ENCODE measurements at places on chromosomes 12 and 14.

GRCh38 chr12:68290126-68290525, 36.7 kb upstream of the IL22 start:
- DNase-seq, result no peak

DNA sequence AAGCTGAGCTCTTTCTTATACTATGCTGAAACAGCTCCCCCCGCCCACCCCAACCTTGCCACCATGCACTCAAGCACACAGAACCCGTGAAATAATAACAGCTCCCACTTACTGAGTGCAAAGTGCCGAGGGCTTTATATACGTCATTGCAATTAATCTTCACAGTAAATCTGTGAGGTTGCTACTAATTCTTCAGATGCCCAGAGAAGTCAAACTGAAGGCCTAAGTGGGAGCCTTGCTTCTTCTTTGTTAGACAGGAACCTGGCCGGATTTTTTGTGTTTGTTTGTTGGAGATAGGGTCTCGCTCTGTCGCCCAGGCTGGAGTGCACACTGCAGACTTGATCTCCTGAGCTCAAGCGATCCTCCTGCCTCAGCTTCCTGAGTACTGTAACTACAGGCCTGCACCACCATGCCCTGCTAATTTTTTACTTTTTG, 34.0 kb downstream of the VCPKMT start:
- DNase-seq, result no peak

- DNase-seq, result no peak
Measured at GRCh38 chr12:104956870-104957718, 996 bp downstream of the SLC41A2 start.

- peak; percentile 83 for DNase-seq
Measured at GRCh38 chr12:7060353-7060954, at the start of gene C1S. TSS of gene C1S (plus strand) at chr12:7060718. CDS start at chr12:7061913, 1,195 bp downstream.

DNA sequence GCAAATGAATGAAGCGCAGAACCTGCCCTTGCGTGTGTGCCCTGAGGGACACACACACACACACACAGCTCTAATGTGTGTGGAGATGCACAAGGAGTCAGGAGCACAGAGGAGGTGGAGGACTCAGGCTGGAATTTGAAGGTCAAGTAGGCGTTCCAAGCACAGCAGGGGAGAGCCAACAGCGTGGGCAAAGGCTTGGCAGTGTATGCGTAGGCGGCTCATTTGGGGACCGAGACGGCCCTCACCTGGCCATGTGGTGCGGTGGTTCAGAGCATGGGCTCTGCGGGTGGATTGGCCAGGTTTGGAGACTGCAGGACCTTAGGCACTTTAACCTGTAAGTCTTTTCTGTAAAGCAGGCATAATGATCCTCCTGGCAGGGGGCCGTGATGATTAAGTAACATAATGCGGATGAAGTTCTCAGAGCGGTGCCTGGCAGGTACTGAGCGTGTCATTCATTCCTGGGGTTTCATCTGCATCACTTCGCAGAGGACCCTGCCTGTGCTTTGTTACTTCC, 69.5 kb upstream of the SLC24A4 start:
- DNase-seq, result no peak

DNA sequence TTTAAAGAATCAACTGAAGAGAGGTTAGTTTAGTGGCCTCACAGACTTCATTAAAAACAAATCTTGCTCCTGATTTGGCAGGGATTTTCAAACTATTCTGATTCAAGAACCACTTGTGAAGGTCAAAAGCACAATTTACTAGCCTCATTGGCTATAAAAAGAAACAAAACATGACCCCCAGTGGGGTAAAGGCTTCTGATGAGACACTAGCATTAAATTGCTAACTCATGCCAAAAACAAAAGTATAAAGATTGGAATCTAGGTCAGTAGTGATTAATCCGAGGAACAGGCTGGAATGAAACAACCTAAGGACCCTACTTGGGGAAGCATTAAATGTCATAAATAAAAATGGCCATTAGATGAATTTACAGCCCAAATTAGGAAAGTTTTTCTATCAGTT, 312.3 kb downstream of the PAWR start:
- DNase-seq, result no peak

DNA sequence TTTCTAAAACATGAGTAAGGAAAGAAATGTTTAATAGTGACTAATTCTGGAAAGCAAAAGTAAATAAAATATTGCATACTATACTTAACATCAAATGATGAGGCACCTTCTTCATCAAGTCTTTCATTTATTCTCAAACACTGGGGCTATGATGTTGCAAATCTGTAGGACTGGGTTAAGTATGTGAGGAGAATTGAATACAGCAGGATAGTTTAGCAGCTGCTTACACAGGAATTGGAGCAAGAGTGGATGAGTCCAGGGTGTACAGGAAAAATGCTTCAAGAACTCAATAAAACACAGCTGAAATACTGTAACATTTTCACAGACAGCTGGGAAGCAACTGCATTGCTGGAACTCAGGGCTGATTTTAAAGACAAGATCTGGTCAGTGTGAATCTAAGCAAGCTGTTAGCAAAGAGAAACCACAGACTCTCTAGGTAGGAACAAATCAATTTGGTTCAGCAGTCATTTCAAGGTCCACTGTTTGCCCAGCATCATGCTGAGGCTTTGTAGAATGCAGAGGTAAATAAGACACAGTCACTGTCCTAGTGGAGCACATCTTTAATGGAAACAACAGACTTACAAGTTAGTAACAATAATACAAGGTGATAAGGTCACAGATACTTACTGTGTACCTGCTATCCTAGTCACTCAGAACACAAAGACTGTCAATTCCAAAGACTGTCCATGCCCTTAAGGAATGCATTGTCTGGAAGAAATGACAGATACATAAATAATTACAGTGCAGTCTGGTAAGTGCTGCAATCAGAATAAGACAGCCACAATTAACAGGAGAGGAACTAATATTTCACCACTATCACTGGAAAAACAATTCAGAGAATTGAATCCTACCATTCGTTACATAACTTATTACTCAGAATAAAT, 96.8 kb upstream of the DACT1 start:
- no peak for DNase-seq

DNA sequence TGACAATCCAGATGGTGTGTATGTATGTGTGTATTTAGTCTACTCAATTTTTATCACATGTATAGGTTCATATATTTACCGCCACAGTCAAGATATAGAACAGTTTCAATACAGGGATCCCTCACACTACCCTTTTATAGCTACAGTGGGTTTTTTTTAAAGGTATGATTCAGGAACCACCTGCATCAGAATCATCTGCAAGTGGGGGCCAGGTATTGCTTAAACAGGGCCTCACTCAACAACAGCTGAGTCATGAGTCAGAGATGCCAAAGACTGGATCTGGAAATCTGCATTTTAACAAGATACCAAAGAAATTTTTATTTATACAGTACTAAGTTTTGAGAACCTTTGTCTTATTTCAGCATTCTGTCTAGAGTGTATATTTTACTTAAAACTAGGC, 117.6 kb downstream of the SLC35F4 start:
- DNase-seq, result no peak

- no peak for DNase-seq
Measured at GRCh38 chr12:108341356-108341755, 2.2 kb upstream of the CMKLR1 start.

- DNase-seq, result no peak
Measured at GRCh38 chr14:51592836-51593235, 58.9 kb upstream of the FRMD6 start.

- no peak for DNase-seq
Measured at GRCh38 chr14:74886001-74886400, 4.3 kb downstream of the DLST start.

DNA sequence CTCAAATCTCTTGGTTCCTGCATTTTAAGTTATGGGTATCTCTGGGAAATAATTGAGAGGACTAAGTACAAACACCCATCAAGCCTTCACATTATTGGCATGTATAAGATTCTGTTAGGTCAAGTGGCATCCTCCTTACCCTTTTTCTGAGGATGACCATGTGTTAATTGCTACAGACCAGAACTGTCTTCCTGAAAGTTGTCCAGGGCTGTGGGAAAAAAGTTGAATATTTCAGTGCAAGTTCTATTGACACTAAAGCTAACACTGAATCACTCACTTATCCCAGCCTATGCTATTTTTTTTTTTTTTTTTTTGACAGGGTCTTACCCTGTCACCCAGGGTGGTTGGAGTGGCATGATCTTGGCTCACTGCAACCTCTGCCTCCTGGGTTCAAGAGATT, 130.1 kb upstream of the HIF1A start:
- no peak for DNase-seq

DNA sequence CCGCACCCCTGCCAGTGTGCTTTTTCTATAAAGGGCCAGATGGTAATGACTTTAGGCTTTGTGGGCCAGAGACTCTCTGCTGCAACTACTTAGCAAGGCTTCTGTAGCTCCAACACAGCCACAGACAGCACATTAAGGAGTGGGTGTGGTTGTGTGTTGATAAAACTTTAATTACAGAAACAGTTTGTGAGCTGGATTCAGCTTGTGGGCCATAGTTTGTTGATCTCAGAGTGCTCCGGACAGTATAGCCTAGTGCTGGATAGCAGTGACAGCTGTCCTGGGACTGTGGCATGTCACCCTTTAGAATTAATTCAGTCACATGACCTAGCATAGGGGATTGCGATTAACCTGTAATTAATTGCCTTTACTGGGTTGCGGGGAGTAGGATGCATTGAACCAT, 109.7 kb downstream of the ZNF664 start:
- DNase-seq, result no peak

- DNase-seq, result no peak
Measured at GRCh38 chr12:8553088-8553627, 12.5 kb upstream of the CLEC4E start.

DNA sequence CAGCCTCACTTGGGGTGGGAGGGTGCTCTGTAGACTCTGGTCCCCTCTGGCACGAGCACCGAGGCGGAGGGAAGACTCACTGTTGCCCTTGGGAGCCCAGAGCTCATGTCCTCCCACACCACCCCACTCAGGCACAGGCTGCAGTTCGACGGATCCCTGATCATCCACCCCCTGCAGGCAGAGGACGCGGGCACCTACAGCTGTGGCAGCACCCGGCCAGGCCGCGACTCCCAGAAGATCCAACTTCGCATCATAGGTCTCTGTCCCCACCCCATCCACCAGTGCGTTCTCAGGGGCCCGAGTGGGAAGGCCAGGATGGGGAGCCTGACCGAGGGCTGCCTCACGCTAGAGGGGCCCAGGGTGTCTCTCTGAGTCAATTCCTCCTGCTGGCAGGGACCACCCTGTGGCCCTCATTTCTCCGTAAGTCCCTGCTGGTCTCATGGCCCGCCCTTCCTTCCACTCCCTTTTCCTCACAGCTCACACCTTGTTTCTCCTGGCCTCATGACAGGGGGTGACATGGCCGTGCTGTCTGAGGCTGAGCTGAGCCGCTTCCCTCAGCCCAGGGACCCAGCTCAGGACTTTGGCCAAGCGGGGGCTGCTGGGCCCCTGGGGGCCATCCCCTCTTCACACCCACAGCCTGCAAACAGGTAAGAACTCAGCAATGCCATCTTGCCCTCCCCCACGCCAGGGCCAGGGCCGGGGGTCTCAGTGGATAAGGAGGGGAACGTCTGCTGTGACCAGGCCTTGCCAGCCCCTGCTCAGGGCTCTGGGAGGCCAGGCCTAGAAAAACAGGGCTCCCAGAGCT, 27.0 kb downstream of the PAPLN start:
- no peak for DNase-seq

GRCh38 chr14:24843494-24843893, 206.5 kb downstream of the STXBP6 start:
- DNase-seq, result no peak

DNA sequence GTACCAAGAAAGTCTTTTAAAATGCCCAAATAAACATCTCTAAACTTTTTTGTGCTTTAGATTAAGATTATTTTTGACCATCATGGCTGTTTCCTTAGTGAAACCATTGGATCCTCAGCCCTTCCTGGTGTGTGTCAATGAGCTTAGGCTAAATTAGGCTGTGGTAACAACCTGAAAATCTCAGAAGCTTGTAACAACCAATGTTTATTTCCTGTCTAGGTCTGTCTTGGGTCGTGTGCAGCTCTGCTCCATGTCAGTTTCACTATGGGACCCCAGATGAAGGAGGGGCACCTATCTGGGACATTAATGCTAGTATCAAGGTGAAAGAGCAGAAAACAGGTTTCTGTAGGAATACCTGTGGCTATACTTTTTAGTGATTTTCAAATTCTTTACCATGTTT, 49.9 kb downstream of the KCNMB4 start:
- DNase-seq, result no peak

GRCh38 chr12:63419154-63419553, 249.1 kb downstream of the DPY19L2 start:
- no peak for DNase-seq

- DNase-seq, result no peak
Measured at GRCh38 chr12:119060847-119061796, 79.8 kb downstream of the SRRM4 start.

DNA sequence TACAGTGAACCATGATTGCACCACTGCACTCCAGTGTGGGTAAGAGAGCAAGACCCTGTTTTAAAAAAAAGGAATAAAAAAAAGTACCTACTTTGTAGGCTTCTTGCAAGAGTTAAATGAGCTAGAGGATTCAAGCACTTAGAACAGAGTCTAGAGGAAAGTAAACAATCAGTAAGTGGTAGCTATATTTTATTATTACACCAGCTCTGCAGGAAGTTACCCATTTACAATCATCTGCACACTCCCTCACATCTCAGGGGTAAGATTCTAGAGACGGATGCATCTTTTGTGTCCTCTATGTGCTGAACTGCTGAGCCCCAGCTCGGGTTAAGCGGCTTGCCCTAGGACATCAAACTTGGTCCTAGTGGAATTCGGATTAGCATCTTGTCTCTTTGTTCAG, 67.3 kb downstream of the KCNK10 start:
- no peak for DNase-seq

DNA sequence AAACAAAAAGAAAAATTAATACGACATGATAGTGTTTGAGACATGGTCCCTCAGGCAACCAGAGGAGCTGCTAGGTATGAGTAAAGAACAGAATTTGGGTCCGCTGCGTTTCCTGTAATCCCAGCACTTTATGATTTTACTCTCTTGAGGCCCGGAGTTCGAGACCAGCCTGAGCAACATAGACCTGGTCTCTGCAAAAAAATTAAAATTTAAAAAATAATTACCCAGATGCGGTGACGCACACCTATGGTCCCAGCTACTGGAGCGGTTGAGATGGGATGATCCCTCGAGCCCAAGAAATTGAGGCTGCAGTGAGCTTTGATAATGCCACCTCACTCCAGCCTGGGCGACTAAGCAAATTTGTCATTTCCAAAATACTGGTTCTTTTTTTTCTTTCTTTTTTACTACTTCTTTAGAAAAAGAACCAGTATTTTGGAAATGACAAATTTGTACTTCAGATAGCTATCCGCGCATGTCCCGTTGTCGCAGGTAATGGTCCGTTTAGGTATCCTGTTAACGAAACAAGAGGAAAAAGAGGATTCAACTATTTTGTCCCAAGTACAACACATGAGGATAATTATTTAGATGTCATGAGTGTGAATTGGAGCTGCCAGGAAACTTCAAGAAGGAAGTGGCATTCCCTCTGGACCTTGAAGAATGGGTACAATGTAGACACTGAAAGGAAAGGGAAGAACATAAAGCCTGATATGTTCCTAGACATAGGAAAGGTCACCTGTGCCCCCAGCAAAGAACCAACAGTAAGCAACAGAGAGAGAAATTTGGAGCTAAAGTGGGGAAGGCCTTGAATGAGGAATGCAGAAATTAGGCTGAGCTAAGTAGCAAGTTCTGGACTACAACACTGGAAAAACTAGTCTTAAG, 1.2 kb upstream of the HECTD1 start:
- no peak for DNase-seq

Measured in brain pericyte (primary cell).